ENCODE measurements at places on chromosomes 4 and X. TPM values are rescaled to one million over a fixed set of nuclear protein-coding genes. Genes with fewer than 3 reads are reported as not detected.

H2BW2 gene
- total RNA-seq = not detected

CYBB gene
- total RNA-seq = 38.3 TPM

SPOCK3 gene
- total RNA-seq = not detected

BEX5 gene
- total RNA-seq = not detected

HSFX4 gene
- total RNA-seq = not detected

MGAT4D gene
- not detected for total RNA-seq

DNA sequence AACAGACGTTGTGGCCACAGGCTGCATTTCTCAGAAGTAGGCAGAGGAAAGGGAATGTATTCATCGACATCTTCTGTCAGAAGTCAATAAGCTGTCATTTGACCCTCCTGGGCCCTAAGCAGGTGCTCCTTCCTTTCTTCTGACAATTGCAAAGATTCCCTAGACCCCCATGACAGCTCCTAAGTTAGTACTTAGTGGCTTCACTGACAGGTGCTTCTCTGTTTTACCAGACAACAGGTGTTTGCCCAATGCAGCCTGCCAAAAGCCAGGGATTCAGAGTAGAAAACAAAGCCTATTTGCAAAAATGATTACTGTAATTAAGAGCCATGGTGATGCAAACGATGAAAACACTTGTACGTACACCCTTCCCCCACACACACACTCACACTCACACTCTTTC is 7.5 kb upstream of the FGF5 start:
- no peak for DNase-seq

- DNase-seq = no peak
Measured at GRCh38 chr4:5152521-5152920, 101.2 kb downstream of the STK32B start.

GRCh38 chr4:70925899-70926635 is 23.9 kb downstream of the MOB1B start:
- peak; percentile 82 for DNase-seq

DNA sequence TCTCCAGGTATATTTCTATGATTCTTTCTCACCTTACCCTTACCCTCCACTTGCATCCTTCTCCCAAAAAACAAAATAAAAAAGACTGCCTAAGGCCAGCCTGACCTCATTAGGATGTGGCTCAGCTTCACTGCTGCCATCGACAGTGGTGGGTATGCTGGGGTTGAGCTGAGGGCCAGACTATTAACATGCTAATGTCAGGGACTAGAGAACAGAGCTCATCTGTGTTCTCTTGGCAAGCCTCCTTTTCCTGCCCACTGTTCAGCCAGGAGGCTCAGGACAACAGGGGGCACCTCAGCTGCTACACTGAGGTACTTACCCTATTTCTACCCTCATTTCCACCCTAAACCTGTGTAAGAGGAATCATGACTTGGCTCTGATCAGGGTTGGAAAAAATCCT is 59.3 kb downstream of the MSN start:
- no peak for DNase-seq

GRCh38 chr4:100963627-100964026 is 383.7 kb downstream of the PPP3CA start:
- DNase-seq = no peak

DNA sequence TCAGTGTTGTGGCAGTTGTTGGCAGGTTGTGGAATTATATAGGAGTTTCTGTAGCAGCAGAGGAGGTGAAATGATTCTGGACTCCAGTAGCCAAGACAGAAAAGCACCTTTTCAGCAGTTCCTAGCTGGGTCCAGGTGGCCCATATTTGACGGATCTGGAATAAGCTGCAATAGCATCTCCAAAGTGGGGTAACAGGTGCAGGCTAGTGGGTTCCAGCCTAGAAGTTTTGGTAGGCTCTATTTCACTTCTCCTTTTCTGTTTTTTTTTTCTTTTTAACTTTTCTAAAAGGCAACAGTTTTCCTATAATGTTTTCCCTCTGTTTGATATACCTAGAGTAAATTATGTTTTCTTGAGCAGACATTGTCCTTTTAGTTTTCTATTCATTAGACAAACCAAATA is 392.5 kb downstream of the C4orf33 start:
- no peak for DNase-seq

DNA sequence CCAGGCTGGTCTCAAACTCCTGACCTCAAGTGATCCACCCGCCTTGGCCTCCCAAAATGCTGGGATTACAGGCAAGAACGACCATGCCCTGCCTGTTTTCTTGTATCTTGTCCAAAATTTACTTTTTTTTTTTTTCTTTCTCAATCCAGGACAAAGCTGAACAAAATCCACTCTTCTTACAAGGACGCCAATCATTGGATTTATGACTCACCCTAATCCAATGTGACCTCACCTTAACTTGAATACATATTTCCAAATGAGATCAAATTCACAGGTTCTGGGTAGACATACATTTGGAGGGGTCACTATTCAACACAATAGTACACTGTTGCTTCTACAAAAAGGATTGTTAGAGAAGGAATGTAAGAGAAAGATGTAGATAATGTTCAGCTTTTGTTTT is 18.0 kb upstream of the TSR2 start:
- no peak for DNase-seq

GRCh38 chrX:133598601-133599335 is 183.5 kb upstream of the GPC4 start:
- no peak for DNase-seq

- no peak for DNase-seq
Measured at GRCh38 chrX:38726612-38727011, 74.6 kb upstream of the MID1IP1 start.

DNA sequence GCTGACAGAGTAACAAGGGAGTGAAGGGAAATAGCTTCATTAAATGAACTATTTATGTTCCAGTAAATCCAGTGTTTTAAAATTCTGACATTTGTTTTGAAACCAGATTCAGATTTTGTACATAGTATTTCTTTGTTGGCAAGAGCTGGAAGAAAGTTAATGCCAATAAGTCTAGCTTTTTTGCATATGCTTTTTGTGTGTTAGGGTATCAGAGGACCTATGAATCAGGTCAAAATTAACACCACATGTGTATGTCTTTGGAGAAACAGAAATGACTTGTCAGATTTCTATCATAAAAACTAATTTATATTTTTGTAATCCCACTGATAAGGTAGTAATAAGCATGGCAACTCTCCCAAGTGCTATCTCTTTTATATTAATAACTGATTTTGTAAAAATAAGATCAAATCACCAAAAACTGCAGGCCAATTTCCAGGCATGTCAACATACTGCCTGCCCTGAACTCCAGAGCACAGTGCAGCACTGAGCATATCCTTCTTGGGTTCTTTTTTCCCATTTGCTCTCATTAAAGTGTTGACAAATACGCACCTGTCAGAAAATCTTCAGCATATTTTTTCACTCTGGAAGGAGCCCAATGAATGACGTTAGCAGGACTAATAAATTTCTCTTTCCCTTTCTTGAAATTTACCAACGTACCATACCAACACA is 65.5 kb downstream of the SH3RF1 start:
- no peak for DNase-seq

DNA sequence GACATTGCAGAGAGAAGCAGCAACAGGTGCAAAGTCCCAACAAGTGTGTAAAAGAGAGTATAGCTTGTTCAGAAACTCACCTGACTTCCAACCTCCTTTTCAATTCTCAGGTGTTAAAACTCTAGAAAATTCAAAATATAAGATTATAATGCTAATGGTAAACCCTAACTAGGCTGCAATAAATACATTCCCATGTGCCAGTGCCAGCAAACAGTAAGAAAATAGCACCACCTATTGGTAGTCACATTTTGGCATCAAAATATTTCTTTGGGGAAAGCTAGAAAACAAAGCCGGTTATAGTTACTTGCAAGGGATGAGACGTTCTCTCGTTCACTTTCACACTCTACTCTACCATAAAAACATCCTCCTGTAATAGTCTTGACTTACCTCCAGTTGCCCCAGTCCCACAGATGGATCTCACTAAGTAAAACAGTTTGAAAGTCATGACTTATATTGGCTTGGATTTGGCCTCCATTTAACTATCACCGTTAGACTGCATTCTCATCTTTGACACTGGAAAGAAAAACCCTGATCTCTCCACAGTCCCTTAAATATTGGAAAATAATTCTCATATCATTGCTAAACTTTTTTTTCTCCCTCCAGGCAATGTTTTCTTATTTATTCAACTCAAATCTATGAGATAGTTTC is 9.6 kb downstream of the BMP3 start:
- DNase-seq = peak; percentile 82

DNA sequence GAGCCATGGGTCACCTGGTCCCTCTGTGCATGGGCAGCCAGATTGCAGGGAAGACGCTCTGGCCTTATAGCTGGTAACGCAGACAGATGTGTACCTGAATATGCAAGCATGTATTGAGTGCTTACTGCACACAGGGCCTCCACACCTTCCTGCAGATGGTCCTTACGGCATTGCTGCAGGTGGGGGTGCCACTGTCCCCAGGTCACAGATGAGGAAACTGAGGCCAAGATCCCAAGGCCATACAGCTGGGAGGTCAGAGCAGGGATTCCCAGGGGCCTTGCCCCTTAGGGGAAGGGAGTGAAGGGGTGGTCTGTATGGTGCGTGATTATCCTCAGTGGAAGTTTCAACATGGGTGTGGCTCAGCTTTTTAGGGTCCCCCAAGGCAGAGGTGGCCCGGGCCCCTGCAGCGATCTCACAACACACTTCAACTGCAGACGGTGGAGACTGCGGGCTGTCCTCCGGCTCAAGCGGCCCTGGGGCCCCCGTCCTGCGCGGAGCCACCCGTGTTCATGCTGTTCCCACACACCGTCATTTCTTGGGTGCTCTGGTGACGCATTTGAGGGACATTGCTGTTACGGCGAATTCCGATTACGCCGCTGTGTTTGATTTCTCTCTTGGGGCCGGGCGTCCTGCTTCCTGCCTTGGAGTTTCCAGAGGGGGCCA is 8.1 kb downstream of the DOK7 start:
- no peak for DNase-seq

DNA sequence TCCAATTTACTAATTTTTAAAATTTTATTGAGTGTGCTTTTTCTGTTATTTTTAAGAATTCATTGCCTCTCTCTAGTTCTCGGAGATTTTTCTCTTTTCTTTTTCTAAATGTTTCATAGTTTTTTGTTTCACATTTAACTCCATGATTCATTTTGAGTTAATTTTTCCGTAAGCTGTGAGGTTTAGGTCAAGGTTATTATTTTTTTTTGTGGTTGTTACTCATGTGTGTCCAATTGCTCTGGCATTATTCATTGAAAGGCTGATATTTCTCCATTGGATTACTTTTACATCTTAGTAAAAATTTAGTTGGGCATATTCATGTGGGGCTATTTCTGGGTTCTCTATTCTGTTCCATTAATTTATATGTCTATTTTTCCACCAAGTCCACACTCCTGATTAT is 220.8 kb downstream of the MID1IP1 start:
- no peak for DNase-seq

DNA sequence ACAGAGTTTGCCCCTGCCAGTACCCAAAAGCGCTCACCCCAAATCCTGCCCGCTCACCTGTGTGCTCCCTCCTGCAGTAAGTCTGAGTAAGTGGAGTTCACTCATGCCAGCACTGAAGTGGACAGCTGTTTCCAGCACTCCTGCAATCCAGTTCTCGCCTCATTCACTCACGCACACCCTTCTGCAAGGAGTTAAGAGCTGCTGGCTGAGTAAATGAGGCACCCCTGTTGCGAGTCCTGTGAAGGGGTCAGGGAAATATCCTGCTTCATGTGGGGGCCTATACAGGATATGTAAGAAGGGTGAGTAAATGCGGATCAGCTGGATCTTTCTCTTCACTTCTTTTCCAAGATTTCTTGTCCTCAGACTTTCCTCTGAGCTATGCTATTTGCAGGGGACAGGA is 23.5 kb downstream of the CXCL8 start:
- DNase-seq = no peak

- no peak for DNase-seq
Measured at GRCh38 chr4:73589261-73589847, 30.9 kb downstream of the RASSF6 start.

DNA sequence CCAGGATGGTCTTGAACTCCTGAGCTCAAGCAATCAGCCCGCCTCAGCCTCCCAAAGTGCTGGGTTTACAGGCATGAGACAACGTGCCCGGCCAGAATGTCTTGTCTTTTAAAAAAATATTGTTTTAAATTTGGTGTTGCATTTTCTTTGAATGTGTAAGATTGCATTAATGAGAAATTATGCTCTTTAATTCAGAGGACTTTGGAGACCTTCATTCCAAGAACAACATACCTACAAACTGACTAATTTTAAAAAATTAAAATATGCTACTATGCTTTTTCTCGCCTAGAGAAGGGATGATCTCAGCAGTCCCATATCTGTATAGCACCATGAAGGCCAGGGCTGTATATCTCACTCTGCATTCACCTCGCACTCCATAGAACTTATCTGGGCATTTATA is 204.3 kb upstream of the SLC7A11 start:
- no peak for DNase-seq

DNA sequence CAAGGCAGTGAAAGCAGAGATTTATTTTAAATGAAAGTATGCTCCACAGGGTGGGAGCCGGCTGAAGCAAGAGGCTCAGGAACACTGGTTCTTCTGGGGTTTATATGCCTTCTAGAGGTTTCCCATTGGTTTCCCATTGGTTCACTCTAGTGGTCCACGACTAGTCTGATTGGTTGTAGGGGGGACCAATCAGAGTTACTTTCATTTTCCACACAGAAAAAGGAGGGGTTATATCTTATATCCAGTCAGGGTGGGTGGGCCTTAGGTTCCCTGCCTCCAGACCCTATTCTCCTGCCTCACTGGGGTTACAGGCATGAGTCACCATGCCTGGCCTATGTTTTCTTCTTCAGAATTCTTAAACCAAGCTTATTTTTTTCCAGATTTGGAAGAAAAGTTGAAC is 101.6 kb downstream of the KLHL8 start:
- DNase-seq = peak; percentile 9

DNA sequence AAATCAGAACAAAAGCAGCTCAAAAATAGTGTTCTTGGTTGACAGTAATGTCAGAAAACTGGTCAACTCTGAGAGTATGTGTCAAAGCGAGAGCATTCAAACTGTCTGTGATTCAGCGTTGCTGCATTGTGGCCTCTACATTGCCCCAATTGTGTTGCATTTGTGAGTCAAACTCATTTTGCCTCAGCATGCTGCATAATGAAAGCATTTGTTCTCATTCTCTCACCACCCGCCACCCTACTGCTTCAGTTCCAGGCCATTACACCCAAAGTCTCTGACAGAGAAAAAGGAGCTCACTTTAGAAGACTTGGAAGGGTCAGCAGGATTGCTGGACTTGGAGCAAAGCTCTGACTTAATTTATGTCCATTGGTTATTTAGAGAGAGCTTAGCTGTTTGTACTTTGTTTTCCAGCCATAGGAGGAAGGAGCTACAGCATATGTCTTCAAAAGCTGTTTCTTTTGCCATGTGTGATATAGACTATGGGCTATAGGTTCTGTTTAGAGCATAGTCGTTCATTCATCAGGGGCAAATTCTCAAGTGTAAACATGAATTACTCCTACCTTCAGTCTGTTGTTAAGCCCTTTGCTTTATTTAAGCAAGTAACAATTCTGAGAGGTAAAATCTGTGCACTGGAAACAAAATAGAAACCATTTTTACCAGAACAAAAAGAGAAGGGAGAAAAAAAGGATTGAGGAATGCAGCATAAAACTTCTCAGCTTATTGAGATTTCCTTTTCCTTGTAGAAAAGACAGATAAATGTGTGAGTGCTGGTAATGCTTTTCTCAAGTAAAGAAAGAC is 153.4 kb upstream of the ANK2 start:
- no peak for DNase-seq
